ENCODE measurements at places on chromosomes 4 and X.
A peak's percentile ranks its signal among the peaks of the same experiment; 100 is the strongest.

DNA sequence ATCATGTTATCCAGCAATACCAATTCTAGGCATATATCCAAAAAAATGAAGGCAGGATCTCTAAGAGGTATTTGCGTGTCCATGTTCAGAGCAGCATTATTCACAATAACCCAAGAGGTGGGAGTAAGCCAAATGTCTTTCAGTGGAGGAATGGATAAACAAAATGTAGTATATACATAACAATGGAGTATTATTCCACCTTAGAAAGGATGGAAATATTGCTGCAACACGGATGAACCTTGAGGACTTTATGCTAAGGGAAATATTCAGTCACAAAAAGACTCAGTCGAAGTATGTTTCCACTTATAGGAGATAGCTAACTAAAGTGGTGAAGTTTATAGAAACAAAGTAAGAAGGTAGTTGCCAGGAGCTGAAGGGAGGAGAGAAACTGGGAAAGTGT, 74.3 kb downstream of the LARP1B start:
- no peak for DNase-seq

- DNase-seq: peak; percentile 44
Observed at GRCh38 chr4:15457406-15458201, 12.1 kb upstream of the CC2D2A start.

- DNase-seq: no peak
Observed at GRCh38 chr4:40948014-40948413, 198.3 kb downstream of the NSUN7 start.

- DNase-seq: no peak
Observed at GRCh38 chr4:123209436-123209835, 187.2 kb upstream of the SPRY1 start.

DNA sequence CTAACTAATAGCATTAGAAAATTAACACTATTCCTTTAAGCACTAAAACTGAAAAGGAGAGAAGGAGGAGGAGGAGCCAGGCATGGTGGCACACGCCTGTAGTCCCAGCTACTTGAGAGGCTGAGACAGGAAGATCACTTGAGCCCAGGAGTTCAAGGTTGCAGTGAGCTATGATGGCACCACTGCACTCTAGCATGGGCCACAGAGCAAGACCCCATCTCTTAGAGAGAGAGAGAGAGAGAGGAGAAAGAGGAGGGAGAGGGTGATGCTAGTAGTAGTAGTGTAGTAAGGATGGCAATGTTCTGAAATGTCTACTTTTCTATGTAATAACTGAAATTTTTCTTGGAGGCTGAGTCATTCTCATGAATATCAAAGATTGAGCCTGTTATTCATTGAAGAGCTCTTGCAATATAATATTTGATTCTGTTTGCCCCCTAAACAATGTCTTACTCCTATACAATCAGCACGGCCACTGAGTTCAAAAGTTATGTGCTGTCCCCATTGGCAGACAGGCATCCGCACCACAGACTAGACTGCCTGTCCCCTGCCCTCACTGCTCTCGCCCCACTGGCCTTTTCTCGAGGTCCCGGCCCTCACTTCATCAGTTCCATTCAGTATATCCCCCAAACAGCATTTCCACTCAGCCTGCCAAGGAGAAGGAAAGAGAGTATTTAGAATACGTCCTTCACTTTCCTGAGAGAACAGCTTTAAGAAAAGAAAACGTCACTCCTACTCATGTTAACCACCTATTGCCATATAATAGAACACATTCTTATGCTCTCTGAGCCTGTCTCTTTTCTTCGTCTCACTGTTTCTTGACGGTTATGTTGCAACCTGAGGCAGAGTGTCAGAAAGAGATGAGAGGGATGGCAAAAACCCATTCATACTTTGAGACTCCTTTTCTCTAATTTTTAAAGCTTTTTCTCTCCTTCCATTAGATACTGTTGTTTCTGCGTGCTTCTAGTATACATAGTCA, 238.1 kb downstream of the PALLD start:
- no peak for DNase-seq

DNA sequence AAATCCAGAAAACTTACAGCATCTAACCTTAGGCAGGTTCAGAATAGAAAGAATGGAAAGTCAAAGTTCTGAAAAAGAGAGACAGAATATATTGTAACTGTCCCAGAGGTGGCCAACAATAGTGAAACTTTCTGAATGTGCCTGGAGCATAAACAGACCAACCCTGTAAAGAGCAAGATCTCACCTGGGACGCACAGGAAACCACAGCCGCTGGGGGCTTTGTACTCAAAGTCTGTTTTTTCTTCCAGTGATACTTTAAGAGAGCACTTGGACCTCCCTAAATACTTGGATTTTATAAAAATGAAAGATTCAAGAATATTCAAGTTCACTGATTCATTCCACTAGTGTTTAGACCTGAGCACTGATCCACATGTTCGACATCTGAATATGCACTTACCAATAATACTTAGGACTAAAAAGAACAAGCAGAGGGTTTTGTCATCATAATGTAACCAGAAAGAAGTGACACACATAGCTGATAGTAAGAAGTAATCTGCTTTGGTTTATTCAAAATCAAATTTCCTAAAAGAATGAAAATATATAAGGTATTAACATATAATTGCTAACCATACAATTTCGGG, 35.3 kb downstream of the ARAP2 start:
- DNase-seq: no peak

DNA sequence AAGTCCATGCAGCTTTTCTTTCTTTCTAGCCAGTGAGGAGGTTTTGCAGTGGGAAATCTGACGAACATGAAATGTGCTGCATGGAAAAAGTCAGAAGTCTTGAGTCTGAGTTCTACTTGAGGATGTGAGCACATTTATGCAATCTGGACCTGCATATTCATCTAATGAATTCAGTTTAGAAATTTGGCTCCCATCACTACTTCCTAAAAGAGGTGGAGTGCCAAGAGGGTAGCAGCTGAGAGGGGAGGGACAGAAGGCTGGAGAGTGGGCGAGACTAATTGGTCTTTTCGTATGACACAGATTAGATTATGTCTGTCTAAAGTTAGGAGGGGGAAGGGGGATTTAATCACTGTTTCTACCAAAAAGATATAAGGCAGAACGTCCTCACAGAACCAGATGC, 535.9 kb downstream of the IQCM start:
- DNase-seq: no peak

GRCh38 chr4:169665046-169665737, 44.8 kb downstream of the CLCN3 start:
- DNase-seq: no peak

DNA sequence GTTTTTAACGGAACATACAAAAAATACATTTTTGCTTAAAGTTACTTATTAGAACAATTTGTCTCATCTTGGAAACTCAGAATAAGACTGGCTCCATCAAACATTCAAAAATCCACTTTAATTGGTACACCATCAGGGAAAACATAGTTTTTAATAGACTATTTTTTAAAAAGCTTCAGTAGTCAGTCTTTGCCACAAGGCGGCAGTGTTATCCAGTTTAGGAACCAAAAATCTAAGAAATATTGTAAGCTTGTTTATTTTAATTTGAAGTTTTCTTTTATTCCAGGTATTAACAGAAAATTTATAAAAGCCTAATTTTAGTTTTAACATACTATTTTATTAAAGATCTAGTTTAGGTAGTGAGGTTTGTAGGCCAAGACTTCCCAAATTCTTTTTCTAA, 107.7 kb downstream of the APOOL start:
- DNase-seq: peak; percentile 30

DNA sequence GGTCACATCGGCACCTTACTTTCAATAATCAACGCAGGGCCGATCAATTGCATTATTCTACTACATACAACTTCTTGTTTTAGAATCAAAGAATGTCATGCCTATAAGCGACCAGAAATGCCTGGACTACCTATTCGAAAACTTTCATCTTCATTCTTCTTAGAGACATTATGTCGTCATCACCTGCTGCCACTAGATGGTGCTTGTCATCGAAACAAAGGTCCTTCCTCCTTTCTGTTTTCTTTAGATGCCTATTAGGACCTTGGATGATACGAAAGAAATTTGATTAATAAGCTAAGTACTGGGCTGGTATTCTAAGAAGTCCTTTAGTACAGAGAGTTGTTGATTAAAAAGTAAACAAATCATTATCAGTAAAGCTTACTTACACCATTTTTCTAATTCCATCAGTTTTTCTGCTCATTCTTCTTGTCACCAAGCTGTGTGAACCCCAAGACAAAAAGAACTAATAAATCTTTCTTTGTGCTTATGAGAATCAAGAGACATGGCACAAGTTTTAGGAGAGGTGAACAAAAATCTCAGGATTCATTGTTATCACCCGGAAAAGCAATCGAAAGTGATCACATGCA, 154.5 kb upstream of the SLC4A4 start:
- peak; percentile 68 for DNase-seq

DNA sequence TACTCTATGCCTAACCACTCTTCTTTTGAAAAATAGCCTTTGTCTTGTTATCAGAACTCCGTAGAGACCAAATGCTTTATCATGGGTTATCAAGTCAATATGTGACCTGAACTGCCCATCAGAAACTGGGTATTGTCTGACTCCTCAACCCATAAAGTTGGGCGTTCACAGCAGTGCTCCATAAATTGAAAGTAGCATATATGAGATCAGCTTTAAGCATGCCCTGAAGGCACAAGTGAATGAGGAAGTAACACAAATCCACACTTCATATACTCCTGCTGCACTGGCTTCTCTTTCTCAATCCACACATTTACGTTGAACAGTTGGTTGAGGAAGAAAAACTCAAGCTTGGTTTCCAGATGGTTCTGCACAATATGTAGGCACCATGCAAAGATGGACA, 1106.0 kb downstream of the STIM2 start:
- no peak for DNase-seq

DNA sequence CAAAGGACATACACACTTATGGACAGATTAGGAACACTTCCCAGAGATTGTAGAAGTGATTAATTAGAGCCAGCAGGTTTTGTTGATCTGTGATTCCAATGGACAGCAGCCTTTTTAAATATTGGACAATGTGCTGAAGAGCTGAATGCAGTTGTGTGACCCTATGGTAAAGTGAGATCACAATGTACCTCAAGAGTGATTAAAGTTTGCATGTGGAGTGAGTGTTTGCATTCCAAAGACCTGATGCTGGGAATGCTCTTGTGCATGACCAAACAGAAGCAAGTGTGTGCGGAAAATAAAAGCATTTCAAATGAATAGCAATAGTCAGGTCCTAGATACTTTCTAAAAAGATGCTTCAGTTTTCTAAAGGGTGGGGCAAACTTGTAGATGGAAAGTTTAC, 154.1 kb downstream of the BANK1 start:
- no peak for DNase-seq

GRCh38 chrX:72312311-72312940, 6.7 kb upstream of the CITED1 start:
- peak; percentile 28 for DNase-seq

- no peak for DNase-seq
Observed at GRCh38 chr4:165760182-165760581, 112.9 kb upstream of the TLL1 start.

DNA sequence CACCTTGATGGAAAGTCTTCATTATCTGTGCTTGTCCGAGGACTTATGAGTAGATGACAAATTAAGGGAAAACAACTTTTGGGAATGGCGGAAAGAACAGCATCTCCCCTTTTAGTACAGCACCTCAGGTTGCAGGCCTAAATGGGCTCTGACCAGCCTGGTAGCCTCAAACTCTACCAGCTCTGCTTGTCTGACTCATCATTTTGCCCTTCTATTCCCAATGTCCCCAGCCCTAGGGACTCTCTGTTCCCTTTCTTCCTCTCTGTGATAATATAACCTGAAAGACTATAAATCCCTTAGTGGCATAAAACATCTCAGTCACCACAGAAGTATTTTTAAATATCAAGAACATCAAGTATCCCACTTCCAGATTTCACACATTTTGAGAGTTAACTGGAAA, 121.9 kb downstream of the THOC2 start:
- no peak for DNase-seq

DNA sequence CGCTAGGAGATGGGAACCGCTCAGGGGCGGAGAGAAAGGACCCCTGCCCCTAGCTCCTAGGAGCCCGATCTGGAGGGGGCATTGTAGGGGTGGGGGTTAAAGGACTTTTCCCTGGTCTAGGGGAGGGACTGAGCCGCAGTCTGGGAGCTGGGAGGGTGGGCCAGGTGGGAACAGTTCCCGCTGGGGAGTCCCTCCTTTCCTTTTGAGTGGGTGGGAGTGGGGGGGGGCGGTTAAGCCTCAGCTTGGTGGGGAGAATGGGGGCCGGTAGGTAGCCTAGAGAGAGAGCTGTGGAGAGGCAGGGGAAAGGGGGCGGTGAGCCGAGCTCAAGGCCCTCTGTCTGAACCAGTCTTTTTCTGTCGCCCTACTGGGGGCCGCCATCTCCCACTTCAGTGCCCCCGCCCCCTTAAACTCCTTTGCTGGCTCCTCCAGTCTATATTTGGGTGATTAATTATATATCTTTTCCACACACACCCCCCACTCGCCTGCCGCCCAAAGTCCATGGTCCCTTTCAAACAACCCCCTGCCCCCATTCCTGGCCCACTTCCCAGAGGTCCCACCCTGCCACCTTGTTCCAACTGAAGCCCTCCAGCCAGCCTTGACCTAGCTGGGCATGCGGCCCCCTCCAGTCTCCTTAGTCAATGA, 822 bp downstream of the ZNF275 start:
- no peak for DNase-seq

GRCh38 chr4:139085141-139085540, 69.6 kb downstream of the NOCT start:
- DNase-seq: peak; percentile 29

- peak; percentile 21 for DNase-seq
Observed at GRCh38 chrX:16188687-16189086, 21.4 kb downstream of the MAGEB17 start.

DNA sequence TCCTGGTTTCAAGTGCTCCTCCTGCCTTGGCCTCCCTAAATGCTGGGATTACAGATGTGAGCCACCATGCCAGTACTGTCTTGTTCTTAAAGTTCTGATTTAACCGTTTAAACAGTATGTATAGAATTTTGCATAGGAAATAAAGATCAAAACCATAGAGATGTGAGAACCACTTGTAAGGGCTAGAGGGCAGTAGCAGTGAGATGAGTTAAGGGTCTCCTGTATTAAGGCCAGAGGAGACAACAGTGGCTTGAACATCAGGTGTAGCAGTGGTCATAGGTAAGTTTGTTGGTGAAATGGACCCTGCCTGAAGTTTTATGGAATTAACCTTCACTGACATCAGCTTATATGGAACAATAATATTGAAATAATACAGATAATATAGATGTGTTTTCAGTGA, 155.7 kb downstream of the SLC4A4 start:
- no peak for DNase-seq

DNA sequence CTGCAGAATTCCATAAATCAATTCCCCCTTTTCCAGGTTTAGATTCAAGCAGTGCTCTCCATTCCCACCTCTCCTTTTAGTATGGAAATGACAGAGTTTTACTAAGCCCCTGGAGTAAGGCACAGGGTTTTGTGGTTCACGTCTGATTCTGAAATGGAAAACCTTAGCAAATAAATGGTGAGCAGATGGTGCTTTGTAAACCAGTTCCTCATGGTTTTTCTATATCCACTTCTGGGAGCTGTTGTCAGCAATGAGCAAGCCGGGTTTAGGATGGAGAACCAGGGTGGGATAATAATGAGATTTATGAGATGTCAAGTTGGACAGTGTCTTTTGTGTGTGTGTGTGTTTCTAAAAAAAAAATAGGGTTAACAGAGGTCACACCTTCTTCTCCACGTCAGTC, 113.8 kb upstream of the RBPJ start:
- no peak for DNase-seq

GRCh38 chr4:53563824-53564223, 27.5 kb downstream of the LNX1 start:
- DNase-seq: peak; percentile 72

GRCh38 chr4:90189178-90189577, 62.0 kb downstream of the CCSER1 start:
- DNase-seq: no peak

GRCh38 chrX:12319003-12319519, 180.8 kb downstream of the FRMPD4 start:
- no peak for DNase-seq

GRCh38 chr4:117488692-117489091, 403.3 kb upstream of the TRAM1L1 start:
- no peak for DNase-seq

Measured in MCF 10A (cell line).